ENCODE measurements at places on chromosomes 3 and 15.

DNA sequence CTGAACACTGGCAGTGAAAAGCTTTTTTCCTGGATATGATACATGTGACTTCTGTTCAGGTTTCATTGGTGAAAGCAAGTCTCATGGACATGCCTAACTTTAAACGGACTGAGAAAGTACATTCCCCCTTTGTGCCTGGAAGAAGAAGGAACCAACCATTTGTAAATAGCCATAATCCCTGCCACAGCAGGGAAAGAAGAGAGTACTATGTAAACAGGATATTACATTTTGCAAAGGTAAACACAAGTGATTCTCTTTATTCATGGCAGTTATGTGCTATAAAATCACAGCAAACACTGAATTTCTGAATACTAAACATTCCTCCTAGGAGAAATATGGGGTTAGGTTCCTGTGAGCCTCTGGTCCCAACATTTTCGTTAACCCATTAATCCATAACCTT, 46.8 kb downstream of the PRICKLE2 start:
- DNase-seq = no peak

- DNase-seq = no peak
Observed at GRCh38 chr3:3737531-3737930, 61.7 kb upstream of the LRRN1 start.

- DNase-seq = peak; percentile 31
Observed at GRCh38 chr15:77037388-77038209, 33.3 kb downstream of the TSPAN3 start.

- DNase-seq = peak; percentile 60
Observed at GRCh38 chr15:55694652-55695150, 48.3 kb downstream of the PRTG start.

DNA sequence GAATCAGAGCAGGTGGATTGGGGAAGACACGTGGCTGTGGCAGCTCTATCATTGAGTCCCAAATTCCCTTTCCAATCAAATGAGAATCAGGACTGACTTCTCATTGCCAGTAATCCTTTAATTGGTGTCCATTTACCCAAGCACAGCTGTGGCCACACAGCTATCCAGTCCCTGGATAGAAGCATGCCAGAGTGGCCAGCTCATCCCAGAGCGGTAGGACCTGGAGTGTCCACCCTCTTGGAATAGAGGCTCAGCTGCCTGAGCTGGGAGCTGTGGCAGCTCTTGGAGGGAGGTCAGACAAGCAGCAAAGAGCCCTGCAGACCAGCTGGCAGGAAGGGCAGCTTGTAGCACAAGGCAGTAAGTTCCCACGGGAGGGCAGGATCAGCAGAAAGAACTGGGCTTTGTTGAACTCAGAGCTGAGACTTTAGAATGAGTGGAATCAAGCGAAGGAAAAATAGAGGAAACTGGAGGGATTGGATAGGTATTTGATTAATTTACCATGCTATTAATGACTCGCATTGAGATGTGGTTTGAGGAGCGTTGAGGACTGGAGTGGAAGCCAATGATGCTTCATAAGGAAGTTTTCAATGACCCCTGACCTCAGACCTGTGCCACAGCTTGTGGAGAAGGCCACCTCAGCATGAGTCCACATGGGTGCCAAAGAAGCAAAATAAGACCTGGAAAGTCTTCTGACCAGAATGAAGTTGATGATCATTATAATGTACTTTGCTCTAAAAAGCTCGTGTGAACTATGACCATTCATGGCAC, 6.9 kb upstream of the ALPK3 start:
- peak; percentile 70 for DNase-seq

GRCh38 chr15:79938143-79938542, 32.9 kb downstream of the BCL2A1 start:
- no peak for DNase-seq

DNA sequence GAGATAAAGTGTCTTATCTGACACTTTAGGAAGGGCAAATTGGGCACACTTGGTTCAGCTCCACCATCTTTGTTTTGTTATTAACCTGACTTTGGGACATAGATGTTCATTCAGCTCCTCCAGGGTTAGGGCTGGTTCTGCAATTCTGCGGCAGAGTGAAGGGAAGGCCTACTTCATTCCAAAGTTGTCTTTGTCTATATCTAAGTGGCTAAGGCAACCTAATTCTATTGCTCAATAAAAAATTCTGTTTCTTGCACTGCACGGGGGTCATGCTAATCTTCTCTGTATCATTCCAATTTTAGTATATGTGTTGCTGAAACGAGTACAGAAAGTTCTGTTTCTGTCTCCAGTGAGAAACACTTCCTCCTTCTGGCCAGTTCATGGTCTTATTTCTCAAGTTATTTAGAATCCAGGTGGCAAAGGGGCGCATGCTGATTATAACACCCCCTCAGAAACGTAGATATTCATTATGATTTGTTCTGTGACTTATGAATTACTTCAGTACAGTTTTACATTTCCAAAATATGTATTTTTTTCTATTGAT, 53.5 kb downstream of the PFN2 start:
- no peak for DNase-seq

DNA sequence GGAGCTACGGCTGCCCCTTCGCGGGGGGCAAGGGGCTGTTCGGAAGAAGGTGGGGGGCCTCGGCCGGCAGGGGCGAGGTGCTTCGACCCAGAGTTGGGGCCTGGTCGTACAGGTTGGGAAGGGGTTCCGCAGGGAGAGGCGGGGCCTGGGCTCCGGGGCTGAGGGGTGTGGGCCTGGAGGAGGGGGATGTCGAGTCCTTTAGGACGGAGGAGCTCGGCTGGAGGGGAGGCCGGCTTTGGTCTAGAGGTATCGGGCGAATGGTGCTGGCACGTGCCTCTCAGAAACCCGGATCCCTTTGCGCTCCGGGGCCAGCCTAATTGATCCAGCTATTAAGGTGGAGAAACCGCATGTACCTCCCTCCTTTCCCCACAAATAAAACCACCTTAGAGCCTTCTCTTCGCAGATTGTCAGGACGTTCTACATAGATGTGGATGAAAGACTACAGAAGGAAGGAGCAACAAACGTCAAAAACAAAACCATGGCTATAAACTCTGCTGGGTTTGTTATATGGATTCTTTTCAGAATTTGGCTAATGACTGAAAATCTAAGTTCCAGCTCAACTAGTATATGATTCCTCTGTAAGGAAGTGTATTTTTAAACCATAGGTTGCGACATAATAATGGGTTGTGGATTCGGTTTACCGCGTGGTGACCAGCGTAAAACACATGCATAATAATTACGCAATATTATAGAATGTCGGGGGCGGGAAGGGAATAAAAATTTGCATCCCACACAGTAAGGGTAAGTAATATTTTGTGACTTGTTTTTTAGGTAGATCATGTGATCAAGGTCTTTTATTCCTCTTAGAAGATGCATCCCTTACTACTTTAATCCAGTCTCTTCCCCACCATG, 644 bp upstream of the NGLY1 start:
- no peak for DNase-seq

DNA sequence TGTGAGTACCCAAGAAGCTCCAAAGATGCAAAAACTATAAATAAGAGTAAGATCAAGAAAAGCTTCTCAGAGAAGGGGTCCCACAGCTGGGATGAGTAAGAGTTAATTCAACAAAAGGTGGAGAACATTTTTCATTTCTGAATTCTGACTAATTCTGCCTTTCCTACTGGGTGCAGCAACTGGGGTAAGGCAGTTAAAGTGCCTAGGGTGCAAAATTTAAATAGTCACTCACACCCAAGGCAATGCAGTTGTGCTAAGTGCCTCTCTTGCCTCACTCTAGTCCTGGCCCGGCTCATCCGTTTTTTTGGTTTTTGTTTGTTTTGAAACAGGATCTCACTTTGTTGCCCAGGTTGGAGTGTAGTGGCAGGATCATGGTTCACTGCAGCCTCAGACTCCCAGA, 240.2 kb downstream of the TP63 start:
- DNase-seq = no peak

- no peak for DNase-seq
Observed at GRCh38 chr3:159263750-159264553, 462.1 kb downstream of the MFSD1 start.

All from islet precursor cell (in vitro differentiated cells).